GM20000 (cell line): ENCODE measurements at places on chromosomes 16 and 17.
A peak's percentile ranks its signal among the peaks of the same experiment; 100 is the strongest.

DNA sequence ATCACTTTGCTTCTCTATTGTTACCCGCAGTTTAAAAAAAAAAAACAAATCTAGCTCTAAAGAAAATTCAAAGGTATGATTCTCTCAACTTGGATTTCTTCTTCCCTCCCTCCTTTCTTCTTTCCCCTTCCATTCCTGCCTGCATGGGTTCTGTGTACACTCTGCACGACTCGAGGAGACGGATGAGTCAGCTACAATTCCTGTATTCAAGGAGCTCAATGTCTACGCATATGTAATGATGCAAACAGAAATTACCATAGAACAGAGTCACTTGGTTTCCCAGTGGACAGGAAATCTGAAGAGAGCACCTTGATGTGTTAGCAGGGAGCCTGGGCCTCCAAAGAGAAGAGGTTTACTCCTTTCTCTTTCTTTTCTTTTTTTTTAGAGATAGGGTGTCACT, 92.3 kb downstream of the VPS53 start:
- DNase-seq, result no peak

GRCh38 chr17:43219001-43219400, 7.3 kb downstream of the TMEM106A start:
- DNase-seq, result no peak

GRCh38 chr16:1289477-1289866, 20.0 kb upstream of the UBE2I start:
- no peak for DNase-seq

DNA sequence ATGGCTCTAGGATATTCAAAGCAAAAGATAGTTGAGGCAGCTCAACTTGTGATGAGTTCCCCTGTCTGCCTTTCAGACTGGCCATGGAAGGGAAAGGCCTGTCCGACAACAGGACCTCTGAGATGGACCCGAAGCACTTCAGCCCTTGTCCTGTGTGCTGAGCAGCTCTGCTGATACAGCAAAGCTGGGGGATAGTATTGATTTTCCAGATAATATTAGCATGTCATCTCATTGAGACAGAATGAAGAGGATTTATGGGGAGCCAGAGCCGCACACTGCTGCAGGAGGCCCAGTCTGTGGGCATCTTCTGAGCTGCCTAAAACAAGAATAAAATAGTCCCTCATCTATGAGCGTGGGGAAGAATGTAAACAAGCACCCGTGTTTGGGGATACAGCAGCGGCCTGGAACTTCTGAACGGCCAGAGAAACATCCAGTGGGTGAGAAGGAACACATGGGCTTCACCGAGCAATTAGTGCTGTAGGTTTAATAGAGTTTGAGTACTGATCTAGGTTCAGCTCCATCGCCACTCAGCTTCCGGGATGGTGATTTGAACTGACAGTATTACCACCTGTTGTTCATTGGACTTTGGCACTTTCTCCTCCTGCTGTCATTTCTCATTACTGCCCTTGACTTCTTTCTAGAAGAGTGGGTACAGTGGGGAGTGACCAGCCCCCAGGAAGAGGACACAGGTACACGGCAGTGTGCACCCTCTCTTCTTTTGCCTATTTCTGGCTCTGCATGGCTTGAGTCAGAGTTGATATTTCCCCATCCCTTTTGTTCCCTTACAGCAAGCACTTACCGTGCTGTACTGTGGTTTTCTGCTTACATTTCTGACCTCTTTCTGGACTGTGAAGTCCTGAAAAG, 96.5 kb upstream of the TBX2 start:
- DNase-seq, result no peak

GRCh38 chr16:10196999-10197398, 14.8 kb upstream of the GRIN2A start:
- no peak for DNase-seq

DNA sequence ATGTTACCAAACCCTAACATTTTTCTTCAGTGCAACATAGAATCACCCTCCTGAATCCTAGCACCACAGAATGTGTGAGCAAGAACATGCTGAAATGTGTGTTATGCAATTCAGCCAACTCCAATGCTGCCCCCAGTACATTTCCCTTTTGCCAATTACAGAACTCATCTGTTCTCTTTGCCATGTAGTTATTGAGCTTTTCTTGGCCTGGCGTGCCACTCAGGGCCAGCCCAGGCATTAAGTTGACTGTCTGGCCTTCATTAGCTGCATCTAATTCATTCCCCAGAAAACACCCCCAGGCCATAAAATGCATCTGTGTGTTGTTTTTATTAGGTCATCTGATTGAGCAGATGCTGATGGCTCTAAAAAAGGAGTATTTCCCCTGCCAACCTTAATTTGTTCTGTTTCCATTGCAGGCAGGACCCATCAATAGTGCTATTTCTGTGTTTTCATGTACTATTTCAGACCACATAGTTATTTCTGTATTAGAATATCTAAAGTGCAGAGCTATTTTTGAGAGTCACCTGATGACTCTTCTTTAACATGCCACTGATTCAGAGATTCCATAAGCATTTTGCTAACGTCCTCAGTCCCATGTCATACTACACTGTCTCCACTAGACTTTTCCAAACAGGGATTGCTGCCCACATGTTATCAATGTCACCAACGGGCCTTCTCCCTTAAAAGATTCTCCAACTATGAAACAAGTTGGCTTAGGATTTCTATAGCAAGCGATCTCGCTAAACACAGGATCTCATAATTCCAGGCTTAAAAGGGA, 969.7 kb downstream of the CDH11 start:
- no peak for DNase-seq

DNA sequence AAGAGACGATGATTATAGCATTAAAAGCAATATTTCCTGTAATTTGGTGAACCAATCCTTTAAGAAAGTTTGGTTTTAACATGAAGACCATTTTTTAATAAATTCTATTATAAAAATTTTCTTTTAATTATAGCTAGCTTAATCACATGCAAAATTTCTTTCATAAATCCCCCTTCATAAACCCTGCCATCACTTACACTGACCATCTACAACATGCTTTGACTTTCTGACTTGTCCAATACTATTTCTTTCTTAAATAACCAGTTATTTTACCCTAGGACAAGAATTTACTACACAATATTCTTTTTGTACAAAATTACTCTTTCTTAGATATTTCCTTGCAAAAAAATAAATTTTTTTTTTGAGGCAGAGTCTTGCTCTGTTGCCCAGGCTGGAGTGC, 1334.8 kb downstream of the CDH11 start:
- DNase-seq, result no peak

GRCh38 chr17:42908872-42909700, 8.5 kb downstream of the G6PC1 start:
- no peak for DNase-seq

- no peak for DNase-seq
Measured at GRCh38 chr17:38326996-38327792, 16.6 kb downstream of the GPR179 start.

GRCh38 chr17:66002812-66003211, 189.1 kb downstream of the CEP112 start:
- DNase-seq, result no peak

DNA sequence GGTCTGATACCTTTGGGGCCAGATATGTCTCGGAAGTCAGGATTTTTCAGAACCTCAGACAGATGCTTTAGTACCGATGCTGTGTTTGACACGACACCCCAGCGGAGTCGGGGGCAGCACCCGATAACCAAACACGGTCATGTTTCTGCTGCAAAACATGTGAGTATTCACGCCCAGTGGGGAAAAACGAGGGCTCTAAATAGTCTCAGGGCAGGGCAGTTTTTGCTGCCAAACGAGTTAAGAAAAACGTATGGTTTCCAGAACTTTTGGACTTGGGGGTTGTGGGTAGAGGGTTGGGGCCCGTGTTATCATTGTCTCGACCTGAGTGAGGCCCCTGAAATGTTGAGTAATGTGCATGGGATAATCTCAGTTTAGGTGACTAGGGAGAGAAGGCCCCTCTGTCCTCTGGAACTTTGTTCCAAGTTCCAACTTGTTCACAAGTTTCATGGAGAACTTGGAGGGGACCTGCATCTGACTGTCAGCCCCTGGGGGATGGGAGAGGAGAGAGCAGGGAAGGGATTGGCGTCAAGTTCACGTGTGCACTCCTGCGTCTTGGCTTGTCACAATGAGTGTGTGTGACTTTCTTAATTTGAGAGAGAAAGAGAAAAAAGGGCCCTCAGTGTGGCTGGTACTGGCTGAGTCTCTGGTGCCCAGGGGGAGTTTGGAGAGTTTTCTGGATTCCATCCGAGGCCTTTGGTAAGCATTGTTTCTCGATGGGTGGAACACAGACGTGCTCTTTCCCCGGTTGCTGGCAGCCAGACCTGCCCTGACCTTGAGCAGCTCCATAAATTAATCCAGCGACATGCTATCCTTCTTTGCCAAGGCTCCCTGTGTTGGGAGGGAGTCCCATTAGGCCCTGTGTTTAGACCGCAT, 83.9 kb upstream of the CIBAR2 start:
- DNase-seq, result no peak

GRCh38 chr16:55562936-55563335, 3.5 kb upstream of the CAPNS2 start:
- no peak for DNase-seq

- no peak for DNase-seq
Measured at GRCh38 chr17:18028952-18029540, 9.9 kb downstream of the ATPAF2 start.

- DNase-seq, result peak; percentile 40
Measured at GRCh38 chr16:11621920-11622651, 35.4 kb upstream of the LITAF start.
